ENCODE measurements at places on chromosomes 1 and 21. TPM values are rescaled to one million over a fixed set of nuclear protein-coding genes. Genes with fewer than 3 reads are reported as not detected.

DNA sequence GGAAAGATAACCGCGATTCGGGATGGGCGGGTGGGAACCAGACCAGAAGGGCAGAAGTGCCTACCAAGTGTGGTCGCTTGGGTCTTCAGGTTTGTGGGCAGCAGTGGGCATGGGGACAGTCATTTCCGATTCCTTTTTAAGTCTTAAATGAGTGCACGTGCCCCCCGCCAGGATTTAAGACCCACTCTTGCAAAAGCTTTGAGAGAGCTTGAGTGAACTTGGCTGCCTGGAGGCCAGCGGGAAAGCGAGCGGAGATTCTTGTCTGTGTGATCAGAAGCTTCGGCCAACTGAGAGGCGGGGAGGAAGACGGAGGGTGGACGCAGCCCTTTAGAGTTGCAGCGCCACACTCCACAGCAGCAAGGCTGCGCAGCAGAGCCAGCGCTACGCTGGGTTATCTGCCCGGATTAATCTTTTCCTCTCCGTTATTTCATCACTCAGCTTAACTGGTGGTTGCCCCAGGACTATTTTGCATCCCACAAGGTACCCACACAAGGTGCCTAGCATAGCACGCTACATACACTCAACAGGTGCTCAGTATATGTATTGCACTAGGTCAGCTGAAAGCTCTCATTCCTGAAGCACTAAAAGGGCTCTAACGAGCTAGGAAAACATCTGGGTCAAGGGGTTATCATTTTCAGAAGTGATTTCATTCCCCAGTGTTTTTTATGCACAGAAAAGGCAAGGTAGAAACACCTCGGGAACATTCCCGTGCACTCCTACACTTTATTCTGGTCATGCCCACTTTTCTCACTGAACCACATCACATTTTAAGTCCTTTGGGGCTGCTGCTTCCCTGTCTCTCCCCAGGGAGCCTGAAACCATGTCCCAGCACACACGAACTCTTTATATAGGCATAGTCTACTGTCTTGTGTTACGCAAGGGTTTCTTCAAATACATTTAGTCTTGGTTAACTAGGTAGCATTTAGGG lies 1.5 kb upstream of the BATF3 start:
- H3K27me3 ChIP-seq: peaks cover 26% of the 10 kb centered on the region
- H3K4me3 ChIP-seq: peak overlapping the region; percentile 70
- H3K36me3 ChIP-seq: no peaks in the 10 kb centered on the region
- no peak overlapping the region for H3K27ac ChIP-seq
- peak; percentile 70 for DNase-seq

DNA sequence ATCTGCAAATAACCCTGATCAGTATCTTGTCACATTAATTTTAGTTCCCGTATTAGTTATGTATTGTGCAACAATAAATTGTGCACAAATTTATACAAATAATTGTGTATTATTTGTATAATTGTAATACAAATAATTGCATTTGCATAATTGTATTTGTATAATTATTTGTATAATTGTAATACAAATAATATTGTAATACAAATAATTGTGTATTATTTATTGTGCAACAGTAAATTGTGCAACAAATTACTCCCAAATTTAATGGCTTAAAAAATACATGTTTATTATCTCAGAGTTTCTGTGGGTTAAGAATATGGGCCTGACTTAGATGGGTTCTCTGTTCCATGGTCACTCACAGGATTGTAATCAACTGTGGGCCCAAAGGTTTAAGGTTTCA lies 86.2 kb upstream of the SAMSN1 start:
- no peaks in the 10 kb centered on the region for H3K36me3 ChIP-seq
- H3K27ac ChIP-seq: no peak overlapping the region
- no peak for DNase-seq
- H3K27me3 ChIP-seq: no peaks in the 10 kb centered on the region
- no peak overlapping the region for H3K4me3 ChIP-seq

DNA sequence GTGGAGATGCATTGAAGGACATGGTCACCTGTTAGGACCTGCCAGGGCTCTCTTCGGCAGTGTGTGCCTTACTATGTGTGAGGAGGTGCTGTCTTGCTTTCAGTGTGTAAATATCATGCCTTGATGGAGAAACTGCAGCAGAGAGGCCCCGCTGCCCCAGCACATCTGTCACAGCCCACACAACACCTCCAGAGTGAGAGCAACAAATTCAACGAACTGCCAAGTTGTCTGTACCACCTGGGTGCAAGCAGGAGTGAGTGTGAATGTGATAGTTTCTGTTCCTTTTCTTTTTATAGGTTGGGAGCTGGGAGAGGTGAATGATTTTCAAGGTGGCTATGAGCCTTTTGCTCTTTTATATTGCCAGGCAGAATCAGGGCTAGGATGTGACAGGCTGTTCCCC lies 114.6 kb upstream of the KIAA0040 start:
- H3K36me3 ChIP-seq: no peaks in the 10 kb centered on the region
- H3K4me1 ChIP-seq: no peaks in the 10 kb centered on the region
- no peak overlapping the region for H3K27ac ChIP-seq
- H3K27me3 ChIP-seq: no peaks in the 10 kb centered on the region
- no peak overlapping the region for H3K4me3 ChIP-seq
- no peak for DNase-seq

GRCh38 chr21:45303091-45303615 lies 15.5 kb upstream of the POFUT2 start:
- no peaks in the 10 kb centered on the region for H3K36me3 ChIP-seq
- H3K4me3 ChIP-seq: peak overlapping the region; percentile 17
- no peak overlapping the region for H3K27ac ChIP-seq
- no peaks in the 10 kb centered on the region for H3K4me1 ChIP-seq
- DNase-seq: no peak

AIDA gene
- 91.1 TPM for total RNA-seq

Data from H9 (cell line).